Fibroblast of the aortic adventitia (primary cell): ENCODE measurements at places on chromosomes 2 and 18. TPM values are rescaled to one million over a fixed set of nuclear protein-coding genes. Genes with fewer than 3 reads are reported as not detected.

Gene KIAA2012
- not detected in 2 replicates for total RNA-seq

Gene RAB17
- total RNA-seq = 0.54 and 3.5 TPM in 2 replicates

Gene DSG2
- 4.2 and 5.6 TPM in 2 replicates for total RNA-seq

Gene ATP5F1A
- total RNA-seq = 609 and 2,625 TPM in 2 replicates

Gene GORASP2
- total RNA-seq = 27.9 and 67.7 TPM in 2 replicates

Gene PTPRN
- 0.36 and 1.8 TPM in 2 replicates for total RNA-seq

Gene TDRD15
- total RNA-seq = not detected in 2 replicates

Gene FLACC1
- 1.2 and 3.6 TPM in 2 replicates for total RNA-seq
